ENCODE measurements at places on chromosomes 2 and 18. TPM values are rescaled to one million over a fixed set of nuclear protein-coding genes. Genes with fewer than 3 reads are reported as not detected.
A peak's percentile ranks its signal among the peaks of the same experiment; 100 is the strongest.

- no peak for DNase-seq
Measured at GRCh38 chr2:162333968-162334367, 10.0 kb upstream of the GCA start.

DNA sequence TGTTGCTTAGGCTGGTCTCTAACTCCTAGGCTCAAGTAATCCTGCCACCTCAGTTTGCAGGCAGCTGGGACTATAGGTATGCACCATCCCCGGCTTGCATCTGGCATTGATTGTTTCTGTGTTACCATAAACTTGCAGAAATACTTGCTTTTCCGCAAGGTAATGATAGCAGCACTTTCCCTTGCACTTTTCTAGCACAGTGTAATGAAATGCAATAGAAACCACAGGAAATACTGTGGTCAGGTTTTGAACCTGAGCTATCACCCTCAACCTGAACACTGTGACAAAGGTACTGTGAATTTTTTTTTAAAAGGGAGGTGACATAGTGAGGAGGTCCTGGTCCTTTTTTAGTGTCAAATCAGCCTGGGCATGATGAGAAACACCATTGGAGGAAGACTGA is 38.3 kb downstream of the DHRS9 start:
- no peak for DNase-seq

GRCh38 chr2:101173707-101174295 is 22.6 kb upstream of the TBC1D8 start:
- DNase-seq = peak; percentile 15

DNA sequence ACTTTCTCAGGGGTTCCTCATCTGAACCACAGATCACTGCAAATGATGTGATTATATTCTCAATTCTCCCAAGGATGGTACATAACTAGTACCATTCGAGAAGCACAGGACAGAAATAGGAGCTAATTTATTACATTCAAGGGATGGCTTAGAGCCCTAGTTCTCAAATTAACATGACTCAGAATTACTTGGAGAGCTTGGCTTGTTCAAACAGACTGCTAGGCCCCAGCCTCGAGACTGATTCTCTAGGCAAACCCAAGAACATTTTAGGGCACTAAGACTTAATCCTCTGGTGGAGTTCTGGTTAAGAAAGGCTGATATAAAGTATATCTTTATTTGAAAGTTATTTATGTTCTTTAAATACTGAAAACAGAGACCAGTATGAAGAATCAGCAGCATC is 35.8 kb downstream of the HIBCH start:
- no peak for DNase-seq

THSD7B gene
- total RNA-seq = 0.51 TPM
